Activated CD4-positive, alpha-beta T cell treated with anti-CD3 and anti-CD28 coated beads, Interleukin-2, amount 50 U/mL, for 4 hours (primary cell): ENCODE measurements at places on chromosomes 1 and 21.

DNA sequence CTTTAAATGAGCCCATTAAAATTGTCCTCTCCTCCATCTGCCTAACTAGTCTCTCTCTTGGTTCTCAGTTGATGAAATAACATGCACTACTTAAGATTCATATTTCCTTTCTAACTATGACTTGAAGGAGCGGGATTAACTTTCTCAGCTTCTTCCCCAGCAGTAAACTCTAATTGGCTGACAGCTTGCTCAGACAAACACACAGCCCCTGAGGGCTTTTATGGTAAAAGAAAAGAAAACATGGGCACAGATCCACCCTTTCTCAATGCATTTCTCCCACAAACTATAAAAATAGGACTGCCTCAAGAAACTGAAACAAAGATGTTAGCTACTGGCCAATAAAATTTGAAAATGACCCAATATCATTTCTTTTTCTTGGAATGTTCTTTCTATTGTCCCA is 703.1 kb downstream of the ADGRL2 start:
- no peak for DNase-seq

DNA sequence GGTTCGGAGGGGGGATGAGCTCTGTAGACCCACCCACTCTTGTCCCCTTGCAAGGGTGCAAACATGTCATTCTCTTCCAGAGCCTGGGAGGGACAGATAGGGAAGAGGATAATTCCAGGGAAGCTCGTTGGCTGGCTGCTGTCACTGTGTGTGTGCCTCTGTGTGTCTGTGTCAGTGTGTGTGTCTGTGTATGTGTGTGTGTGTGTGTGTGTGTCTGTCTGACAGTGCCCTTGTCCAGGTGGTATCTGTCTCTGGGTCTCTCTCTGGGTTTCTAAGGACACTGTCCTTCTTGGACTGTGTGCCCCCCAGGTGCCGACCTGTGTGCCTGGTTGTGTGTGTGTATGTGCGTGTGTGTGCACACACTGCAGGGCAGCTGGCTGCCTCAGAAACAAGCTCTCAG is 90.5 kb downstream of the ACTL8 start:
- DNase-seq = no peak

- DNase-seq = no peak
Observed at GRCh38 chr1:234941321-234942011, 187.2 kb downstream of the TOMM20 start.

- DNase-seq = no peak
Observed at GRCh38 chr1:219266524-219266923, 92.8 kb downstream of the LYPLAL1 start.

DNA sequence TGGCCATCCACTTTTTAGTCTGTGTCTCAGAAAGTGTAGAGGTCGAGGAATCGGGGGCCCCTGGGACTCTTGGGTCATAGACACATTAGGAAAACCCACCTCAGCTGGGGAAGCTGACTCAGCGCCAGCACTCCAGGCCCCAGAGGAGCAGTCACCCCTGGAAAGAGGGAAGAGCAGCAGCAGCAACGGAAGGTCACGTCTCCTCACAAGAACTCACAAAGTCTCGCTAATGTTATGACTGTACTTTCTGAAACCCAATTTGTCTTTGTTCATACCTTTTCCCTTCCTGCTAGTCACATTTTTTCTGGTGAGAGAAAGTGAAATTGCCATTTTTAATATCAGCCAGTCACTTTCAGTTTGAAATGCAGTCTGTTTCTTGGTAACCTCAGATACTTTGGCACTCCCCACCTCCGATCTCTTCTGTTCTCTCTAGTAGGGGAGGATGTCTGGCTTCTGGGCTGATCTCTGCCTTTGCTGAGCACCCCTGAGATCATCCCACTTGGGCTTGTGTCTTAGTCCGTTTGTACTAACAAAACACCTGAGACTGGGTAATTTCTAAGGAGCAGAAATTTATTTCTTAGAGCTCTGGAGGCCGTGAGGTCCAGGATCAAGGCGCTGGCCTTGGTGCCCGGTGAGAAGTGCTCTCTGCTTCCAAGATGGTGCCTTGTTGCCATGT is 6.0 kb upstream of the NLRP3 start:
- peak; percentile 15 for DNase-seq

DNA sequence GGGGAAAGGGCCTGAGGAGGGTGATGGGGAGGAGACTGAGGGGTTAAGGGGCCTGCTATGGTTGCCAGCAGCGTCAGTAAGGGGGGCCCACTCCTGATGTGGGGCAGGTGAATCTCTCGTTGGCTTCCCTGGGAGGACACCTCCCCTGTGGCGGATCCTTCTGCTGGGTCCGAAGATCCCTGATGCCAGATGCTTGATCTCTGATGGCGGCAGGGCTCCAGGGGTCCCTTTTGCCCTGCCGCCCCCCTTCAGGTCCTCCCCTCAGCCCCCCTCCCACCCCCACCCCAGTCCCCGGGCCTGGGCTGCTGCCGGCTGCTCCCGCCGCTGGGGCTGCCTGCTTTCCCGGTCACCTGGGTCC is 219 bp downstream of the CELF3 start:
- DNase-seq = no peak

GRCh38 chr21:22120616-22121266 is 1122.5 kb downstream of the NCAM2 start:
- DNase-seq = no peak
